Stimulated activated CD8-positive, alpha-beta memory T cell treated with anti-CD3 and anti-CD28 coated beads, Interleukin-4, amount 100 ng/mL, for 1 hour (primary cell): ENCODE measurements at places on chromosomes 5 and 9.

DNA sequence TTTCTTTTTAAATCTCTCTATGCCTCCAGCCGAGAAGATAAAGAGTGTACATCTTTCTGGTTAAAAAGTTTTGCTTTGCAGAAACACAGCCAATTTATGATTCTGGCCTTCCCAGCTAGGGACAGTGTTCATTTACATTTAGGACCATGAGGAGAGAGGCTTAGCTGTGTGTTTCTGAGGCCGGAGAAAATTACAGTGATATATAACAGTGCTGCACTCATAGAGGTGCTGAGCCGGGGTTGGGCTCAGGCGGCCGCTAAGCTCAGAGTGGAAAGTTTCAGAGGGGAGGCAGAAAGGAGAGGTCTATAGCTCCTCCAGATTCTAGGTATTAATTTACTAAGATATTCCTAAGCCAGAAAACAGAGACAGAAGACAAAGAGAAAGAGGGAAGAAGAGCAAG is 37.0 kb upstream of the LCP2 start:
- DNase-seq, result no peak

- DNase-seq, result no peak
Observed at GRCh38 chr5:23411200-23411599, 96.2 kb upstream of the PRDM9 start.

DNA sequence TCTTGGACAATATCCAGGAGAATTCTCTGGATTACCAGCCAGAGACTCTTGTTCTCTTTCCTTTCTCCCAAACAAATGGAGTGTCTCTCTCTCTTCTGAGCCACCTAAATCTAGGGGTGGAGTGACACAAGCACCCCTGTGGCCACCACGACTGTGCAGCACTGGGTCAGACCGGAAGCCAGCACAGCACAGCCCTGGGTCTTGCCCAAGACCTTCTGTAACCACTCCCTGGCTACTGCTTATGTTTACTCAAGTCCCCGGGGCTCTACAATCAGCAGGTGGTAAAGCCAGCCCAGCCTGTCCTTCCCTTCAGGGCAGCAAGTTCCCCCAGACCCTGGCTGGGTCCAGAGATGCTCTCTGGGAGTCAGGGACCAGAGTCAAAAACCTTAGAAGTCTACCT is 110.0 kb upstream of the TUT7 start:
- DNase-seq, result no peak

DNA sequence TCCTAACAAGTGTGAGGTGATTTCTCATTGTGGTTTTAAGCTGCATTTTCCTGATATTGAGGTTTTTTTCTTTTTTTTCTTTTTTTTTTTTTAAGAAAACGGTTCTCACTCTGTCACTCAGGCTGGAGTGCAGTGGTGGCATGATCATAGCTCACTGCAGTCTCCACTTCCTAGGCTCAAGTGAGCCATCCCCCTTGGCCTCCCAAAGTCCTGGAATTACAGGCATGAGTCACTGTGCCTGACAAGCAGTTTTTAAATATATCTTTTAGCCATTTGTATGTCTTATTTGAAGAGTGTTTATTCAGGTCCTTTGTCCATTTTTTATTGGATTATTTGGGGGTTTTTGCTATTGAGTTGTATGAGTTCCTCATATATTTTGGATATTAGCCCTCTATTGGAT is 53.8 kb downstream of the GCNT1 start:
- no peak for DNase-seq

DNA sequence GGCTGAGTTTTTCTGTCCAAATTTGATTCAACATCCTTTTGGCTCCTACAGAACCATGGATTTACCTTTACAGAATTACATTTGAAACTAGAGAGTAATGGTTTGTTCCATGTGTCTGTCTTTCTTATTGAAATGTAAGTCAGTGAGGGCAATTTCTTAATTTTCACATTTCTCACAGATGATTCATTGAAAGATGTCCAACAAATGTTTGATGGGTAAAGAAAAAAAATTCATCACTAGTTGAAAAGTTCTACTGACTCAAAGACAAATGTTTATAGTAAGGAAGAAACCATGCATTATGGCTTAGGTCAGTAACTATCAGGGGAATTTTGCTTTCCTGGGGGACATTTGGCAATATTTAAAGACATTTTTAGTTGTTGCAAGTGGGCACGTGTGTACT is 131.6 kb upstream of the TRPM3 start:
- DNase-seq, result no peak

- no peak for DNase-seq
Observed at GRCh38 chr9:5301544-5301943, 3.0 kb downstream of the RLN2 start.
